ENCODE measurements at places on chromosomes 2 and 18.

DNA sequence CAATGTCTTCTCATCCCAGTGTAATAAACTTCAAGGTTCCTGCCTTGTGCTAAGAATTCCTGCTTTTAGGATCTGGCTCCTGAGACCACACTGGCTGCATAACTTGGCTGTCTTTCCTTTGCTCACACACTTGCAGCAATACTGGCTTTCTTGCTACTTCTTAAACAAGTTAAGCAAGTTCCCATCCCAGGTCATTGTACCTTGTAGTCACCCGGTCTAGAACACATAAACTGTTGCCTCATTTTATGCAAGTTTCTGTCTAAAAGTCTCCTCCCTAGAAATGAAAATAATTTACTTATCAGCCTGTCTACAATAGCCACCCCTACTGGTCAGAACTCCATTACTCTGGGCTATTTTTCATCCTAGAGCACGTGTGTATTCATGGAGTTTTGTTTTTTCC is 887.9 kb upstream of the FAM98A start:
- no peak for DNase-seq

- no peak for DNase-seq
These were observed 504.3 kb upstream of the ID2 start for GRCh38 chr2:8177566-8177965.

DNA sequence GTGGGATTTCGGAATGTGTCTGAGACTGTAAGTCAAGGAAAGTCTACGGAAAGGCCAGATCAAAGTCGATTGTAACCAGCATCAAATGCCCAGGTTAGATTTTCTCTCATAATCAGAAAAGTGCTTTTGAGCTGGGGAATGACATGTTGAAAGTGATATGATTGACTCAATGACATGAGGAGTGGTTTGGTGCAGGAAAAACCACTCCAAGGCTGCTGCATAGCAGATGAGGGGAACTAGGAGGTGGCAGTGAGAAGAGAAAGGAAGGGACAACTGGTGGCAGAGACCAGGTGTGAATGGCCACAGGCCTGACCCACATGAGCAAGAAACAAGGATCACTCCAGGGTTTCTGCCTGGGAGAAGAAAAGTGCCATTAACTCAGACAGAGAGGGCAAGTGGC is 822 bp downstream of the SLC35F6 start:
- no peak for DNase-seq

- no peak for DNase-seq
These were observed 29.0 kb downstream of the TNFRSF11A start for GRCh38 chr18:62354151-62354550.

DNA sequence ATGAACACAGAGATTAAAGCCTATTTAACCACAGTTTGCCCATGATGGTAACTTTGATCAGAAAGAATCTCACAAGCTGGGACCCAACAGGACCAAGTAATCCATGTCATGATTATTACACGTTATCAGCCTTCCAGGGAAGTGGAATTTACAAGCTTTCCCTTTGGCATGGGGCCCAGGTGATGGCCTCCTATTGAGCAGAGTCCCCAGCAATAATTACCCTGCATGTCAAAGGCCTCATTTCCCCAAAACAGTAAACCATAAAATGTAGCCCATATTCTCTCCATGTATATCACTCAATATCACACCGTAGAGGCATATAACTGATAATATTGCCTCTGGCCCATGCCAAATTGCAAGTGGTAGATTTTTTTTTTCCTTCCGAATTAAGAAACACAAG is 38.9 kb downstream of the PRKRA start:
- no peak for DNase-seq

DNA sequence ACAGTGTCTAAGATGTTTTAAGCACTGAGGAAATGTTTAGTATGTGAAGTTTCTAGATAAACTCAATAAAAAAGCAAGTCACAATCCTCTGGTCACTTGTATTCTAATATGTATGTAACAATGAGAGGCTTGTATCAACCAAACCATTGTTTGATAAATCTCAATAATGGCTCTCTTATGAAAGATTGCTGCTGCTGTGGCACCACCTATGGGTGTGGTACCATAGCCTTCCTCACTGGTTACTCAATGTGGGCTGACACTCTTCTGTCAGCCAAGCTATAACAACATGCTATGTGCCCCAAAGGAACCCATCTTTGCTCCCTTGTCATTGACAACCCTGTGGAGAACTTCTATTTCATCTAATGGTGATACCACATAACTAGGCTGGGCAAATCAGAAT is 12.6 kb upstream of the RAB1A start:
- DNase-seq: no peak

- no peak for DNase-seq
These were observed 145.8 kb downstream of the MCFD2 start for GRCh38 chr2:46769809-46770208.

DNA sequence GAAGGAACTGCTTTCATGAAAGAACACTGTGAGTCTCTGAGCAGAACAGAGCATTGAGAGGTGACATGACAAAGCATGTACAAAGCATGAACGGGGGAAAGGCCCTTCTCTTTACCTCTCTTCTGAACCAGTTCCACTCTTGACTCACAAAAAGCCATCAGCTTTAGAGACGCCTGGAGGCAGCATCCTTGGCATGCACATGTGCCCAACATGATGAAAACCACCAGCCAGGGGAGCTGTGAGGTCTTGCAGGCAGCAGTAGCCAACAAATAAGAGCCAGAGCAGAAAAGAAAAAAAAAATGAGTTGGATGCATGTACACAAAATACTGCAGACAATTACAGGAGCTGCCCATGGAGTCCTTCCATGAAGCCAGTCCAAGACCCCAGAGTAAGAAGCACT is 95.5 kb upstream of the AGAP1 start:
- no peak for DNase-seq

- no peak for DNase-seq
These were observed 231.7 kb downstream of the MTX2 start for GRCh38 chr2:176500901-176501300.

GRCh38 chr2:9065901-9066300 is 62.4 kb upstream of the MBOAT2 start:
- DNase-seq: no peak

DNA sequence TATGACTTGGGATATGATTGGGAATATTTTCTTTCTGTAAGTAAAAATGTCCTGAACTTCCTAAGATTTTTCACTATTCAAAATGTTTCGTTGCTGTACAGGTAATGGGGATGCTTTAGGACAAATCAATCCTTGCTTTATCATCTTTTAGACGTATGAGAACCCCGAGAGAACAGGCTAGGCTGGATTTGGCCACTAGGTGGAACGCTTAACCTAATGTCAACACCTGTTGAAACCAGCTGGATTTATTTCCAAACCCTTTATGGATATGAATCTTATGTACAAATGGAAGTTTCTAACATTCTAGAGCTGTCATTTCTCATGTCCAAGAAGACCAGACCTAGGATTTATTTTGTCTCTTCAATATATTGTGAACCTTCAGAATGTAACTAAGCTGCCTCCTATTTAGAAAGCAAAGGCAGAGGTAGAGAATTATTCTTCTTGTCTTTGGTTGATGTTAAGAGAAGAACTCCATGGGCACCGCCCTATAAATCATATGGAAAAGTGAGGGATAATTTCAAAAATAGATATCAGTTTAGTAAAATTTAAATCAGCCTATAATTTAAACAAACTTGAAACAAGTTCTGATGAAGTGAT is 96.7 kb downstream of the PMAIP1 start:
- DNase-seq: no peak

DNA sequence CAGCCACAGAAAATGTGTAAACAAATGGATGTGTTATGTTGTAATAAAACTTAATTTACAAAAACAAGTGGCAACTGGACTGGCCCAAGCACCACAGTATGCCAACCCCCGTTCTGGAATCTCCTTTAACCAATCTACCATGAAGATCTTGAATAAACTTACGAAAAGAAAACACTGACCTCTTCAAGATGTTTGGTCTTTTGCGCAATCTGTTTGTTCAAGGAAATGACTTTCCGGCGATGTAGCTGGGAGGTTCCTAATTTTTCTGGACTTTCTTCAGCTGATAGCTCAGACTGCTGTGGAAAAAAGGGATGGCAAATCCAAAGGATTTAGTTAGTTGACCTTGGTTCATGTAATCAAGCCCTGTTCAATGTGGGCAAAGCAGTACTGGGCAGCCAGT is 55.7 kb downstream of the CCDC93 start:
- no peak for DNase-seq

GRCh38 chr2:138202762-138203161 is 238.5 kb downstream of the HNMT start:
- DNase-seq: no peak

DNA sequence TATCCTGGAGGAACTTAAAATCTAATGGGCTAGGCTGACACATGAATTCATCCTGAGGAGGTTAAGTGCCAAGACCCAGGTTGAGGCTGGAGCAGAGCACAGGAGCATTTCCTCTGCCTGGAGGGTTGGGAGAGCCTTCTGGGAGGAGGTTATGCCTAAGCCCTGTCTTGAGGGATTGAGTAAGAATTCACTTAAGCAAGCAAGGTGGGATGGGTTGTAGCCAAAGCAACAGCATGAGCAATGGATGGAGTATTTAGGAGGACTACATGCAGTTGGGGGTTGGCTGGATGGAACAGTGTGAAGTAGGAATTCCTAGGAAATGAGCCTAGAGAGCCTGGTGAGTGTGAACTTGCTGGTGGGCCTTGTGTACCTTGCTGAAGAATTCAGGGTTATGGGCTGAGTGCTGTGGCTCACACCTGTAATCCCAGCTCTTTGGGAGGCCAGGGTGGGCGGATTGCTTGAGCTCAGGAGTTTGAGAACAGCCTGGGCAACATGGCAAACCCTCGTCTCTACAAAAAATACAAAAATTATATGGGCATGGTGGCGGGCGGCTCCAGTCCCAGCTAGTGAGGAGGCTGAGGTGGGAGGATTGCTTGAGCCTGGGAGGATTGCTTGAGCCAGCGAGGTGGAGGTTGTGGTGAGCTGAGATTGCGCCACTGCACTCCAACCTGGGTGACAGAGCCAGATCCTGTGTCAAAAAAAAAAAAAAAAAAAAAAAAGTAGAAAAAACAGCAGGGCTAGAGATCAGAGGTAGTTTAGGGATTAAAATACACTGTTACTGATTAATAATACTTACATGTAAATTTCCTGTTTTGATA is 22.2 kb downstream of the TANC1 start:
- DNase-seq: no peak

GRCh38 chr18:58831606-58832005 is 33.1 kb upstream of the ZNF532 start:
- no peak for DNase-seq

DNA sequence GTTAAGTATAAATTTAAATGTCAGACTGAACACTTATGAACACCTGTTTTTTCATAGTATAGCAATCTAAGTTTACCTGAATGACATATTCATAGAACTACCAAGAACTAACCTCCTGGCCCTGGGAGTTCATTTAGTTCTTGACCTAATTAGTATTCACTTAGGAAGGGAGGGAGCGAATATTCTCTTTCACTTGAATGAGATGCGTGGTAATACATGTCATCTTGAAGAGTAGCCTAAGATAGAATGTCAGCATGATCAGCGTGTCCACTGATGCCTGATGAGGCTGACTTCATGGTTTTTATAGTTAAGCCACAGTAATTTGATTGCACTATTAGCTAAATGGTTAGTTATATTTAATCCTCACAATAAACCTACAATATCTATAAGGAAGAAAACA is 13.3 kb downstream of the NDUFAF7 start:
- no peak for DNase-seq

DNA sequence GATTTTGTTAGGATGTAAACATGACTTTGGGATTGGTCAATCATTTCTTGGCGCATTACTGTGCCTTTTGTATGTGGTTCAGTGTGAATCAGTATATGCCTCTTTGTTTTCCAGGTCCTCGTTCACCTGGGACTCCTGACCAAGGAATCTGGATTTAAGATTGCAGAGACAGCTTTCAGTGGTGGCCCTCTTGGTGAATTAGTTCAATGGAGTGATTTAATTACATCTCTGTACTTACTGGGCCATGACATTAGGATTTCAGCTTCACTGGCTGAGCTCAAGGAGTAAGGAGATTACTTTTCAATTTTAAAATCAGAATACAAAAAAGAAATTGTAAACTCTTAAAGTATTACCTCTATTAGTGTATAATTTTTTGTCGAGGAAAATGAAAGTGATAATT is 87.6 kb downstream of the MGAT5 start:
- no peak for DNase-seq

DNA sequence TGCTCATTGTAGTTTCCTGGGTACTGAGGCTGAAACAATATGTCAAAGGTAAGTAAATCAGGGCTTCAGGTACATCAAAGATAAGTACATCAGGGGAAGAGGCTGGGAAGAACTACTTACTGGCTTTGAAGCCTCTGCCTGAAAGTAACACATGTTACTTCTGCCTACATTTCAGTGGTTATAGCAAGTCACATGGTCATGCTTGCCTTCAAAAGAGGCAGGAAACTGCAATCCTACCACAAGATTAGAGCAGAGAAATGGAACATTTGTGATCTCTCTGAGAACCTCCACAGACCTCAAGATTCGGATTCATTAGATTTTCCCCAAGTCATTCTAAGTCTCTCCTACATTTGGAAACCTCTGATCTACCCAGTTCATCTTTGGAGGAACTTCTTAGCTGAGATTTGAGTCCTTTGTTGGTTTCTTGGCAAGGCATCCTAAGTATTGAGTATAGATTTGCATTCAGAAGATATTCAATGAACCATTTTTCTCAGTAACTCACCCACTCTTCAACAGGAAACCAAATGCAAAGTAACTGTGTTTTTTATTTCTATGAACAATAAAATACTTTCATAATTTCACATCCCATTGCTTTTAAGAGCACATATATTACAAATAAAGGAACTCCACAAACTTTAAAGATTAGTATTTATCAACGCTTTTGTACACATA is 48.5 kb upstream of the CCDC195 start:
- no peak for DNase-seq

GRCh38 chr2:46451131-46451711 is 28.1 kb upstream of the TMEM247 start:
- no peak for DNase-seq

- no peak for DNase-seq
These were observed 221.6 kb downstream of the NR4A2 start for GRCh38 chr2:156110890-156111289.

GRCh38 chr2:217154923-217155322 is 295.1 kb upstream of the TNP1 start:
- DNase-seq: no peak

- DNase-seq: no peak
These were observed 145.0 kb upstream of the HDAC4 start for GRCh38 chr2:239545741-239546392.

GRCh38 chr2:27958711-27959378 is 68.3 kb downstream of the BABAM2 start:
- no peak for DNase-seq

All from activated CD4-positive, alpha-beta T cell treated with anti-CD3 and anti-CD28 coated beads for 24 hours (primary cell).